ENCODE measurements at places on chromosomes 12 and 14.

DNA sequence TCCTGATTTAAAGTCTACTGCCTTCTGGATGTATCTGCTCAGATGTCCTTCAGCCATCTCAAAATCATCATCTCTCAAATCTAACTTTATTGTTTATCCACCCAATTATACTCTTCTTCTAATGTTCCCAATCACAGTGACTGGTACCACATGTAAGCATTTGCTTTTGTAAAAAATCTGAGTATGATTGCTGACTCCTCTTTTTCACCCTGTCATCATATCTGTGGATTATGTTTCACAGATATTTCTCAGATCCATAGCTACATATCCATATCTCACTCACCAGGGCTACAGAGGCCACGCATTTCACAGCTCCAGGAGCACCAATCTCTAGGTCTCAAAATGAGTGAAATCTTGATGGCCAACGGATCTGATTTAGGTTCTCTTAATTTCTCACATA, 76.1 kb downstream of the DHRS2 start:
- no peak overlapping the region for H3K27ac ChIP-seq
- no peaks in the 10 kb centered on the region for H3K4me1 ChIP-seq
- H3K4me3 ChIP-seq = no peak overlapping the region
- no peaks in the 10 kb centered on the region for H3K36me3 ChIP-seq
- DNase-seq = no peak
- no peaks in the 10 kb centered on the region for H3K27me3 ChIP-seq

GRCh38 chr14:97005934-97006333, 208.8 kb downstream of the VRK1 start:
- H3K27ac ChIP-seq = no peak overlapping the region
- H3K4me1 ChIP-seq = no peaks in the 10 kb centered on the region
- DNase-seq = no peak
- H3K36me3 ChIP-seq = no peaks in the 10 kb centered on the region
- H3K4me3 ChIP-seq = no peak overlapping the region

- H3K4me1 ChIP-seq = peaks cover 6% of the 10 kb centered on the region
- no peaks in the 10 kb centered on the region for H3K36me3 ChIP-seq
- H3K4me3 ChIP-seq = no peak overlapping the region
Measured at GRCh38 chr12:97005174-97005573, 98.1 kb downstream of the NEDD1 start.

- no peaks in the 10 kb centered on the region for H3K36me3 ChIP-seq
- no peak for DNase-seq
- peaks cover 8% of the 10 kb centered on the region for H3K27me3 ChIP-seq
- no peak overlapping the region for H3K4me3 ChIP-seq
- H3K27ac ChIP-seq = no peak overlapping the region
- H3K4me1 ChIP-seq = no peaks in the 10 kb centered on the region
Measured at GRCh38 chr12:7787574-7788293, 1.5 kb upstream of the NANOG start.

DNA sequence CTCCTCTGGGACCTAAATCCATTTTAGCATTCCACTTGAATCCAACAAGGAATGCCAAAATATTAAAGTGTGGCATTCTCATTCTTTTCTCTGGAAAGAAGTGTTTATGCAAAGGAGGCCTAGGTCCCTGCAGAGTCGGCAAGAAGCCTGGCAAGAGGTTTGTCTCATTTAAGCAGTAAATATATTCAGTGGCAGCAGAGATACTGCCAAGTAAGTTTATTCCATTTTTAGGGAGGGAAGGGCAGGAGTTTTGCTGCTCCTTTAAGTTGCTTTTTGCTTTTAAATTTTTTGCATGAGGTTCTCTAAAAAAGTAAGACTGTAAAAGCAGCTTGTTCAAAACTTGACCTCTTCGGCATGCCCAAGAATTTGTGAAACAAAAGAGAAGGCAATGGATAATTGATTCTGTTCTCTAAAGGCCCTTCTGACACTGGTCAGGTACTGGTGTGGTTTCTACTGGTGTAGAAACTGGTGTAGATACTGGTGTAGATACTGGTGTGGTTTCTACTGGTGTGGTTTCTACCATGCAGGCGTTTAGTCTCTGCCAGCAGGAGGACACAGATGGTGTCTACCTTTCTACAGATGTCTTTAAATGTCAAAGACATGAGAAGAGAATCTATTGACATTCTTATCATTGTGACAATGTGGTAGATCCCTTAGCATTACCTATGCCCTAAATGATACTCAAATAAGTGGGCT, 107.3 kb downstream of the SAMD4A start:
- no peak for DNase-seq
- H3K27ac ChIP-seq = no peak overlapping the region
- H3K27me3 ChIP-seq = no peaks in the 10 kb centered on the region
- H3K4me1 ChIP-seq = peaks cover 48% of the 10 kb centered on the region
- no peak overlapping the region for H3K4me3 ChIP-seq

DNA sequence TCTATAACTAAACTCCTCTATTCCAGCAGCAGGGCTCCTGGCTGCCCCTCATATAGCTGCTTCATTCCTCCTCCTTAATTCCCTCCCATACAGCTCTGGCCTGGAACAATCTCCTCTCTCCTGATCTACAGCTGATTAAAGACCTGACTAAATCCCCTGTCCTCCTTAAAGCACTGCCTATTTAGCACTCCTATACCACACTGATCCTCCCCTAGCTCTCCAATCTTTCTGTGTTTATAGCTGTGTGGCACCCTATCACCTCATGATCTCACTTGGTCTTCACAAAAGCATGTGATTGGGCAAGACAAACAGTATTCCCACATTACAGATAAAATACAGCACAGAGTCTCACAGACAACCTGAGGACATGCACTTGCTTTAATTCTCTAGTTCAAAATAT, 17.4 kb downstream of the FMNL3 start:
- H3K27me3 ChIP-seq = no peaks in the 10 kb centered on the region
- no peak overlapping the region for H3K27ac ChIP-seq
- no peaks in the 10 kb centered on the region for H3K4me1 ChIP-seq
- no peak overlapping the region for H3K4me3 ChIP-seq

GRCh38 chr14:32430326-32430725, 101.2 kb downstream of the AKAP6 start:
- no peak overlapping the region for H3K27ac ChIP-seq

- H3K27me3 ChIP-seq = no peaks in the 10 kb centered on the region
- DNase-seq = no peak
- no peak overlapping the region for H3K27ac ChIP-seq
- no peak overlapping the region for H3K4me3 ChIP-seq
Measured at GRCh38 chr12:112836736-112837628, 45.4 kb downstream of the RPH3A start.

DNA sequence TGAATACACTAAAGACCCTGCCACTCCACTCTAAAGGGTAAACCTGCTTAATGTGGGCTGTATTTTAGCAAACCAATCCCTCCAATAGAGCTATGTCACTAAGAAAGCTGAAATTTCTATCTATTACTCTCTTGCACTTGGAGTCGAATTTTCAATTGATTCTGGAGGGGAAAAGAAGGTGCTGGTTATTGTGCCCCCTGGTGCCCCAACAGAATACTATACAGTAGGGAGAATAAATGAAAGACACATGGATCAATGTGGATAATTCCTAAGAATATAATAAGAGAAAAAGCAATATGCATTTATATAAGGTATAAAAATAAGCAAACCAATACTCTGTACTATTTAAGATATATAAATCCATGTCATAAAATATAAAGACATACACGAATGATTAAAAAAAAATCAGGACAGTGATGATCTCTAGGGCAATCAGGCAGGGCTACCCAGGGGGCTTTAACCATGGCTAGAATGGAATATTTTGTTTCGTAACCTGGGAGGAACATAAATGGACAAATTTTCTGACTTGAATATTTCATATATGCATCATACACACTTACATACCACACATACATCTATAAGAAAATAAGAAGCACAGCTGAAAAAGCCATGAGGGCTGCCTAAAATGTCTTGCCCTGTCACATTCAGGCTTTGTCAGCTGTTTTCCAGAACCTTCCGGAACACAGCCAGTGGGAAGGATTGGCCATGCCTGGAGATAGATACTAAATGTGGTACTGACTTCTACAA, 54.4 kb downstream of the EFCAB11 start:
- H3K27me3 ChIP-seq = no peaks in the 10 kb centered on the region
- no peaks in the 10 kb centered on the region for H3K36me3 ChIP-seq
- no peak overlapping the region for H3K4me3 ChIP-seq
- no peak for DNase-seq
- no peaks in the 10 kb centered on the region for H3K4me1 ChIP-seq

- DNase-seq = no peak
- H3K27ac ChIP-seq = no peak overlapping the region
- H3K4me3 ChIP-seq = no peak overlapping the region
- no peaks in the 10 kb centered on the region for H3K27me3 ChIP-seq
- no peaks in the 10 kb centered on the region for H3K36me3 ChIP-seq
Measured at GRCh38 chr14:58762629-58763028, 124.9 kb downstream of the DACT1 start.

DNA sequence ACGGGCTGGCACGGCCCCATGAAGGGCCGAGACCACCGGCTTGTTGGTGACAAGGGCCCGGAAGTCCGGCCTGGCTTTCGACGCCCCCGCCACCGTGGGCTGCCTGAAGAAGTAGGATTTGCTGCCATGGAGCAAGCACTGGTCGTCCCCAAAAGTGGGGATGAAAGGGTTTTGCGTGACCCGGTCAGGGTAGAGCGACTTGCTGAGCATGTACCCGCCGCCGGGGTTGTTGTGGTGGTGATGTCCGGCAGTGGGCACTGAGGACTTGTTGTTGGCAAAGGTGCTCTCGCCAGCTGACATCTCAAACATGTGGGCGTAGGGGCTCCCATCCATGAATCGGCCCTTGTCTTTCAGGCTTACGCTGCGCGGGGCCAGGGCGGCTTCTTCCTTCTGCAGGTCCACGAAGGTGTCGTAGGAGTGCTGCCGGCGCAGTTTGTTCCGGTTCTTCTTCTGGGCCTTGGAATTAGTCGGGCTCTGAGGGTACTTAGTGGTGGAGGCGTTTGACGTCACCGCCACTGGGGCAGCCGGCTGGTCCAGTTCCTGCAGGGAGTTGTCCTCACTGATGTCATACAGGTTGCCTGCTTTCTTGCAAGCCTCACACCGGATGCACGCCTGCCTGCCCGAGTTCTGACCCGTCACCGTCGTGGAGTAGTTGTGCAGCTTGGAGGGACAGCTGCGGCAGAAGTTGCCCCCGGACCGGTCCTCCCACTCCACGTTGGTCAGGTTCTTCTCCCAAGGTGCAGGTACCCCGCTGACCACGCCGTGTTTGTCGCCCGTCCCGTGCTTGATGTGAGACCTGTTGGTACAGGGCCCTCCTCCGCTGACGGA, 366.6 kb downstream of the EMP1 start:
- no peak overlapping the region for H3K27ac ChIP-seq
- no peaks in the 10 kb centered on the region for H3K36me3 ChIP-seq
- peaks cover 1% of the 10 kb centered on the region for H3K4me1 ChIP-seq
- H3K27me3 ChIP-seq = no peaks in the 10 kb centered on the region
- no peak overlapping the region for H3K4me3 ChIP-seq
